ENCODE measurements at places on chromosomes 3 and 15.
A peak's percentile ranks its signal among the peaks of the same experiment; 100 is the strongest.

DNA sequence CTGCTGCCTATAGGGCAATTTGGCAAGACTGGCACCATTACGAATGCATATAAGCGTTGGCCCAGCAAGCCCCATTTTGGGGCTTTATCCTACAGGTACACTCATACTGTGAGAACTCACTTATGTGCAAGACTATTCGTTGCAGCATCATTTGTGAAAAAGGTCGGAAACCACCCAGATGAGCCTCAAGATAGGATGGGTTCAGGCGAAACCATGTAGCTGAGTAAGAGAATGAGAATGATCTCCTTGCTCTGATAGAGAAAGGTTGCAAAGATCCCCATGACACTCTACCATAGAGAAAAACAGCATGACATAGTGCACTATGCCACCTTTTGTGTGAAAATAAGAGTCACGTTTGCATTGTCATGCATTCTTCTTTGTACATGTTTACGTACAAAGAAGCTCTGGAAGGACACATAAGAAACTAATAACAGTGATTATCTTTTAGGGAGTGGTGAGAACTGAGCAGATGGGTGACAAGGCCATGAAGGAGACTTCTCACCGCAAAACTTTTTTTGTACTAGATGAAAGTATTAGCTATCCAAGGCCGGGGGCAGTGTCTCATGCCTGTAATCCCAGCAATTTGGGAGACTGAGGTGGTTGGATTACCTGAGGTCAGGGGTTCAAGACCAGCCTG lies 50.0 kb downstream of the RHCG start:
- DNase-seq: no peak

- peak; percentile 8 for DNase-seq
Observed at GRCh38 chr3:145557405-145557804, 603.6 kb downstream of the PLOD2 start.

DNA sequence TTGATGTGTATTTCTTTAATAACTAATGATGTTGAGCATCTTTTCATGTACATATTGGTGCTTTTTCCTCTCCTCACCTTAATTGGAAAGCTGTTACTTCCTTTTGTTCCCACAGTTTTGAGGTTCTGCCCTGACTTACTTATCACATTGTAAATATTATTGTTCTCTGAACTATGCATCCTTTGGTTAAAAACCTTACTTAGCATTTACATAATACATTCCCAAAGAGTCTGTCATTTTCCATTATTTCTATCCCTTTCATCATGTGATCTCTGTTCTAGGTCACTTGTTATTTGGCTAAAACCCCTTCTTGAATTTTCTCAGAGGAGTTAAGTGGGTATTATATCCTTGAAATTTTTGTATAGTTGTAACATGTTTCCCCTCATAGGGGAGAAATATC lies 33.0 kb downstream of the SLC12A6 start:
- DNase-seq: peak; percentile 83

DNA sequence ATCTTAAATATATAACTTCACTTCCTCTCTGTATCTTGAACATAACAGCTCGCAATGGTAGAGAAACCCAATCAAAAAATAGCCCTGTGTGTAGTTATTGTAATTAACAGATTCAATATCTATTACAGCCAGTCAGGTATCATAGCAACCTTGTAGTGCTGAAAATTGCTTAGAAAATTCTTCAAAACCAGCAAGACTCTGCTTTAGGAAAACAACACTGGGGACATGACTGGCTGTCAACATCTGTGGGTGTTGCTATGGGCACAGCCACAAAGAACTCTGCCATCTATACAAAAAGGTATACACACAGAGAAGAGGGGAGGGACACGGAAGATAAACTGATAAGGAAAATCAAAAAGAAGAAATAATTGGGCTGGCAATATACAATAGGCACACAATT lies 101.2 kb downstream of the WDR72 start:
- no peak for DNase-seq

- DNase-seq: peak; percentile 47
Observed at GRCh38 chr3:15215996-15216395, 9.9 kb downstream of the CAPN7 start.
